ENCODE measurements at places on chromosomes 7 and 10.

- DNase-seq, result no peak
Observed at GRCh38 chr10:80174641-80175395, 30.5 kb downstream of the ANXA11 start.

GRCh38 chr7:159013181-159013690, 131.4 kb downstream of the VIPR2 start:
- no peak for DNase-seq

DNA sequence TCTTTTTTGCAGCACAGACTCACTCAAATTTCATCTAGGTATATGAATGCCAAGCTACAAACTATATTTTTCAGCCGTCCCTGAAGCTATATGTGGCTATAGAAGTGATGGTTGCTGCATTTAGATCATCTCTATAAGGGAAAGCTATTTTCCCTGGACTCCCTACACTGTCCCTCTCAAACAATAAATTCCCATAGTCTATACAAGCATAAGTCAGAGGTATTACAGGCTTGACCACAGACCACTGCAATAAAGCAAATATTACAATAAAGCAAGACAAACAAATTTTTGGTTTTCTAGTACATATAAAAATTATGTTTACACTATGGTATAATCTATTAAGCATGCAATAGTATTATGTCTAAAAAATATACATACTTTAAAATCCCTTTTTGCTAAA, 1015.5 kb upstream of the LRRN3 start:
- no peak for DNase-seq

DNA sequence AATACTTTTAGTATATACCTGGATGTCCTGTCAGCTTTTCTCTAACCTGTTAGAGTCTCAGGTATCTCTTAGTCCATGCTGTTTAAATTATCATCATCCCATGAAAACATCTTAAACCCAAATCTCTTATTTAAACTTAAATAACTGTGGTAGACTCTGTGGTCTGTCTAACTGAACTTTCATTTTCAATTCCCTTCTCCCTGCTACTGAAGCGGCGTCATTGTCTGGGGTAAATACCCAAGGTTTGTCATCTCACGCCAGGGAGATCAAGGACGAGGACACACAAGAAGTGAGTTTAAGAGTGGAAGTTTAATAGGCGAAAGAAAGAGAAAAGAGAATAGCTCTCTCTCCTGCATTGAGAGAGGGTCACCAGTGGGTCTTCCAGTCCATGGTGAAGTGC, 804.4 kb upstream of the CELF2 start:
- DNase-seq, result no peak

DNA sequence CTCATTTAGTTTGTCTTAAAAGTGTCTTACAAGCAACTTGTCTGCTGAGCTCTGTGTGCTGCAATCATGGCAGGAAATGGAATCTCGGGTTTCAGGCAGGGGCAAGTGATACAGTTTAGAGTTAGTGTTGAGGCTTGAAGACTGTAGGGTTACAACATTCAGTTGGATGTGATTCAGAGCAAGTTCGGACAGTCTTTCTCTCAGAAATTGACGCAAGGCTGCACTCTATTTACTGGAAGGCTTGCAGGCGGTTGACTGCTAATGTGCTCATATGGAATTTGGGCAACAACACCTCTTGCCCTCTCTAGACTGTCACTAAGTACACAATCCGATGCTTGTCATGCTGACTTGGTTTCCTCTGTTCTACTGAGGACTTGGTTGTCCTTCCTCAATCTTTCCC, 161.7 kb upstream of the BMPER start:
- DNase-seq, result no peak

DNA sequence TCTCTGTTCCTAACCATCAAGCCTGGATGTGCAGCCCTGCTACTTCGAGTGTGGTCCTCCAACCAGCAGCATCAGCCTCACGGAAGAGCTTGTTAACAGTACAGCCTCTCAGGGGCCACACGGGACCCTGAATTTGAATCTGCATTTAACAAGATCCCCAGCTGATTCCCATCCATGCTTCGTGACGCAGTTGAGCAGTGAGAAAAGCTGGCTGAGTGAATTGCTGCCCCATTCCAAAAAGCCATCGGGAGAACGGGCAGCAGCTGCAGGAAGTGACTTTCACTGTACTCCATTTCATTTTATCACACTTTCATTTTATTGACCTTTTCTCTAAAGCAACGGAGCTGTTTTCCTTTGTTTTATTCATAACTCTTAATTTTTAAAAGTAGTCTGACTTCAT, 22.5 kb downstream of the FAM171A1 start:
- no peak for DNase-seq

DNA sequence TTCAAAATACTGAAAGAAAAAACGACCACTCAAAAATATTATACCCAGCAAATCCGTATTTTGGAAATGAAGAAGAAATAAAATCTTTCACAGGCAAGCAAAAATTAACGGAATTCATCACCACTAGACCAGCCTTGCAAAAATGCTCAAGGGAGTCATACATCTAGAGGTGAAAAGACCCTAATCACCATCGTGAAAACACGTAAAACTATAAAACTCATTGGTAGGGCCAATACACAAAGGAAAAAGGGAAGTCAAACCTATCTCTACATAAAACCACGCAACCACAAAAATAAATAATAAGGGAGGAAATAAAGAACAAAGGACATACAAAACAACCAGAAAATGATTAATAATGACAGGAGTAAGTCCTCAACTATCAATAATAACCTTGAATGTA, 6.6 kb upstream of the AKR1B1 start:
- no peak for DNase-seq

- DNase-seq, result no peak
Observed at GRCh38 chr7:155009570-155010157, 6.7 kb upstream of the PAXIP1 start.

DNA sequence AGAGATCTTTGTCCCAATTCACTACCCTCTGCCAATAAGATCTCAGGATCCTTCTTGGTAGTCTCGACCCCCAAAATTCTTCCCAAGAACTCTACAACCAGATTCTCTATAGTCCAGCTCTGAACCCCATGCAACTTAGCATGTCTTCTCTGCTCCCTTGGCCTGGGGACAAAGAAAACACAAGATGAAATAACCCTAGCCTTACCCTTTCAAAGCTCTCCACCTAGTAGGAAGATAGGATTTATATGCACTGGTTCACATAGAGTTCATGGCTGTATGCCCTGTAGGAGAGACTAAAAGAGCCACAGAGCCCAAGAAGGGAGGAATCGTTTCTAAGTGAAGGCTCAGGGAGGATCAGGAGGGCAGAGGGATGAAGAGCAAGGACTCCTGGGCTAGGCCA, 96.1 kb downstream of the PPP1R3C start:
- DNase-seq, result no peak

DNA sequence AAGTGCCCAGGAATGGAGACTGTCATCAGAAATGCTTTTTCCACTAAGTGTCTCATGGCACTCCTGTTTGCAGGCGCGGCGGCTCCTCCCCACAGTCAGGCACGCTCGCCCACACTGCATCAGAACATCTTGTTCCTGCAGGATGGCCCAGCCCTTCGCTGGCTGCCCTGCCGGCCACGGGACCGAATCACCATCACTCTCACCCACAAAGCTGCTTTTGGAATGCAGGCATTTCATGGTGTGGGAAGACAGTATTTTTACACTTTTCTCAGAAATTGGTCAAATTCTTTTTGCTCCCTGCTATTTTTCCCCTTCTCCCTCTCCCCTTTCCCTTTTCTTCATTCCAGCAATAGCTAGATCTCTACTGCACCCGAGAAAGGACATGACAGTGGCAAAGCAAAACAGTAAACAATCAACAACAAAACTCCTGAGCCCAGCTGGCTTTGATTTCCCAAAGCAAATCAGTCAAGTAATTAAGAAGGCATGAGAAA, 176.1 kb upstream of the TNS3 start:
- DNase-seq, result no peak

DNA sequence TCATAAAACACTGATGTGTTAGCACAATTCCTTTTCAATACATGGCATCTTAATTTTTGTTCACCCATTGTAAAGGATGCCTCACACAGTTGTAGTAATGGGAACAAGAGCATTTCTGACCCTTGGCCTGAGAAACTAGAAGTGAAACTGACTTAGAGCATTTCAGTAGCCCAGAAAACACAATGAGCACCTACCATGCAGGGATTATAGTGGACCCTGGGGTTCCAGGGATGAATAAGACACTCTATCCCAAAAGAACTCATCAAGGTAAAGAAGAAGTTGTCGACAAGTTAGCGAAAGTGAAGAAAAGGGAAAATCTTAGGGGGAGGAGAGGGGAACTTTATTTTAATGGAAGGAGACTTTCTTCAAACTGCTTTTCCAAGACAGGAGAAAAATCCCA, 125.6 kb downstream of the NT5C2 start:
- DNase-seq, result no peak

GRCh38 chr7:75638594-75639070, 100.1 kb downstream of the HIP1 start:
- no peak for DNase-seq

DNA sequence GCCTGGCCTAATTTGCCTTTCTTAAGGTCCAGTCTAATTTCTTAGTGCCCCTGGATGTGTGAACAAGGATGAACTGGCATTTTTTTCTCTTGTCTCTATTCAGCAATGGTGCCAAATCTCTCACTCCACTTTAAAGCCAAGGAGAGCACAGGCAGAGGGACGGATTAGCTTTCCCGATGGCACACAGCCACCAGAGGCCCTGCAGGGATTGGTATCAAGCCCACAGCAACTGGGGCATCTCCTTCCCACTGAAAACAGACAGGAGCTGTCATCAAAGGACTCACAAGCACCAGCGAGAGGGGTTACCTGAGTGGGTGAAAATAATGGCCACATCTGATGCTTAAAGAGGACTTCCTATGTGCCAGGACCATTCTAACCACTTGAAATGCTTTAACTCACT, 83.1 kb downstream of the ITIH5 start:
- DNase-seq, result no peak

DNA sequence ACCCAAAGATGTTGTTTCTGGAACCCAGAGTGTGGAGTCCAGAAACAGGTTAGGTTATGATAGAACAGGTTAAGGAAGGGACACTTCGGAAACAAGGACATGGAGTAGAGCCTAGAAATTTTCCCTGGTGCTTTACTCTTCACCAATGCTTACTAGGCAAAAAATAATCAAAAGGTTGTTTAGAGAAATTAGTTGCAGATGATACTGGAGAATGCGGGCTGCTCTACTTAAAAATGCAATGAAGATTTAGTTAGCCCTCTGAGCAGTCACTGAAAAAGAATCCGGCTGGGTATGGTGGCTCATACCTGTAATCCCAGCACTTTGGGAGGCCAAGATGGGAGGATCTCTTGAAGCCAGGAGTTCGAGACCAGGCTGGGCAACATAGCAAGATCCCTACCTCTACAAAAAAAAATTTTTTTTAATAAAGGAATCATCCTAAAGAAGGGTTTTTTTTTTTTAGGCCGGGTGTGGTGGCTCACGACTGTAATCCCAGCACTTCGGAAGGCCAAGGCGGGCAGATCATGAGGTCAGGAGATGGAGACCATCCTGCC, 3.3 kb upstream of the UBE2H start:
- DNase-seq, result no peak

Data from NCI-H1417 treated with DMSO at 0.1 percent for 48 hours (cell line).